RWPE1 (cell line): ENCODE measurements at places on chromosomes 2 and 18.

DNA sequence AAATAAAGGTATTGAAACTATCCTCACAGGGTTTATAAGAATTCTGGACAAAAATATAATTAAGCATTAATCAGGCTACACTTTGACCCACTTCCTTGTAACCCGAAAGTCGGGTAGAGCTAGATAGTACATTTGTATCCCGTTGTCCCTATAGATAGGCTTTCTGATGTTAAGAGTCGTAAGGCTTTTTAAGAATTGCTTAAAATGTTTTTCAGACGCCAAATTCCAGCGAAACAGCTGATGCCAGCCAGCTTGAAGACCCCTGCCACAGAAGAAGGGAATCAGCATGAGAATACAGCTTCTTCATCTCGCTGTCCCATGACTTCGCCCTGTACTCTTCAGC, 962 bp upstream of the GPR155 start:
- DNase-seq = no peak

DNA sequence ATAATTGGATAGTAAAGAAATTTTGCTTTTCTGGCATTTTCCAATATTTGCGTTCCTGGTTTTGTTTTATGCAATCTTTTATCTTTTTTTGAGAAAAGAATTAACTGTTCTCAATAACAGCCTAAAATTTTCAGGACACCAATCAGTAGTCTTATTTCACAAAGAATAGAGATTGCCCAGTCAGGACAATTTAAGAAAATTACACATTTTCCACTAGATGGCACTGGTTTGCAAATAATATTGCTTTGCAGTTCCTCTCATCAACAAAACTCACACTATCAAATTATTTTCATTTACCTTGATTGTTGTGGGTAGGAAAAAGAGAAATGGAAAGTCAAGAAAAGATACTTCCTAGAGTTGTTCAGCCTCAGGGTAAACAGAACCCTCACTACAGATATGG, 2.4 kb upstream of the RBM45 start:
- DNase-seq = peak; percentile 48

GRCh38 chr2:32678825-32679224, 51.0 kb downstream of the TTC27 start:
- no peak for DNase-seq

GRCh38 chr18:3845161-3845560, 395.2 kb downstream of the TGIF1 start:
- DNase-seq = no peak

- DNase-seq = no peak
Measured at GRCh38 chr2:216369821-216370220, 2.5 kb downstream of the MARCHF4 start.

DNA sequence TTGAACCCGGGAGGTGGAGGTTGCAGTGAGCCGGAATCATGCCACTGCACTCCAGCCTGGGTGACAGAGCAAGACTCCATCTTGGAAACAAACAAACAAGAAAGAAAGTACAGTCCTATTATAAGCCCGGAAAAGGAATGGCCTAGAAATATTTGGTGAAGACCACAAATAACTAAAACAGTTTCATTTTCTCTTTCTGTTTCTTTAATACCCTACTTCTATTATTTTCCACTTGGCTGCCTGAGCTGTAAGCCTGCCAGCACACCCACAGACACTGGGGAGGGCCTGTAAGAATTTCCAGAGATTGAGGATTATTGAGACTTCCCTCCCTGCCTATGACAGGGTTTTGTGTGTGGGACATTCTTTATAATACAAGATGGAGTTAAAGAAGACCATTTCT, 188.0 kb upstream of the DCC start:
- no peak for DNase-seq

DNA sequence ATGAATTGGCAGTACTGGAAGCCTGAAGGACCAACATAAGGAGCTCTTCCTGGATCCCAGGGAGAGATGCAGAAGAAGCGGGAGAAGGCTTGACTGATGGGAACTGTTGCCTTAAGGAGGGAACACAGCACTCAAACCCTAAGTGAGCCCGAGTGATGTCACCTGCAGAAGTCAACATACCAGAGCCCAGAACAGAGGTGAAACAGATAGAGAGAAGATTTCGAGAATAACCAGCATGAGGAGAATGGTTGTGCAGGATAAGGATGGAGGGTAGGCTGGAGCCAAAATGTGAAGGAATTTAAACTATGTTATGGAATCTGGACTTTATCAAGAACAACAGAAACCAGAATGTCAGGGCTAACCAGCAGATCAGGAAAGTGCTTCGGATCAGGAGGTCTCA, 463.1 kb upstream of the DDX18 start:
- DNase-seq = no peak

DNA sequence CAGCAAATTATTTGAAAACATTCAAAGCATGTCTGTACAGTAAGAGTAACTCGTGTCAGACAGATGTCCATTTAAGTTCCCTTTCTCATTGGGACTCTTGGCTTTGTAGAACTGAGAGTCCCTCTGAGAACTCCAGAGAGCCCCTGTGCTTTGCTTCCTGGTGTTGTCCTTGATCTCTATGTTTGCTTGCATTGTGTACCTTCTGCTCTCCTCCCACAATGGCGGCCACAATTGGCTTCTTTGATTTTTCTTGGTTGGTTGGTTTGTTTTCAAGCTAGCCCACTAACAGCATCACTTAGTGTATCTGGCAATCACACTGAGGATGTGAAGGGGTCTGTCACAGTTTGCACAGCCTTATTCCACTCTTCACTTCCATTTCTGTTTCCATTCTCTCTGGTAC, 15.1 kb downstream of the ASB18 start:
- no peak for DNase-seq
